ENCODE measurements at places on chromosomes 2 and 18. TPM values are rescaled to one million over a fixed set of nuclear protein-coding genes. Genes with fewer than 3 reads are reported as not detected.

GRCh38 chr2:74835831-74836674 lies 2.1 kb downstream of the HK2 start:
- no peak for DNase-seq

- peak; percentile 59 for DNase-seq
These were observed 53.0 kb upstream of the ALPP start for GRCh38 chr2:232325324-232326273.

GRCh38 chr18:75090336-75090735 lies 118.6 kb downstream of the PTGR3 start:
- DNase-seq: no peak

The RIF1 gene
- total RNA-seq: 13.9 TPM

DNA sequence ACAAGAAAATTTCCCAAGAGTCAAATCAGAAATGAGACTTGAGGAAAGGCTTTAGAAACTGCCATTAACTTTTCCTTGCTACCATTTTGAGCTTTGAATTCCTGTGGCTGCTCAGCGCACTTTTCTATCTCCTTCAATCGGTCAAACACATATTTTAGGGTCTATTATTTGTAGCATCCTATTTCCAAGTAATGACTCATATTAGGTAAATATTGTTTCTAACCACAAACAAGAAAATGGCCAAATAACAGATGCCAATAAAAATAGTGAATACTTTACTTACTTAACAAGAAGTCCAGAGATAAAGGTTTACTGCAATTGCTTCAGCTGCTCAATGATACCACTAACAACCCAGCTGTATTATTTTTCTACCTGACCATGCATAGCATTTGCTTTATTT lies 29.7 kb upstream of the CCDC178 start:
- DNase-seq: no peak

All from left ventricle myocardium inferior (tissue), 1 donor.